ENCODE measurements at places on chromosomes 1 and 21.

DNA sequence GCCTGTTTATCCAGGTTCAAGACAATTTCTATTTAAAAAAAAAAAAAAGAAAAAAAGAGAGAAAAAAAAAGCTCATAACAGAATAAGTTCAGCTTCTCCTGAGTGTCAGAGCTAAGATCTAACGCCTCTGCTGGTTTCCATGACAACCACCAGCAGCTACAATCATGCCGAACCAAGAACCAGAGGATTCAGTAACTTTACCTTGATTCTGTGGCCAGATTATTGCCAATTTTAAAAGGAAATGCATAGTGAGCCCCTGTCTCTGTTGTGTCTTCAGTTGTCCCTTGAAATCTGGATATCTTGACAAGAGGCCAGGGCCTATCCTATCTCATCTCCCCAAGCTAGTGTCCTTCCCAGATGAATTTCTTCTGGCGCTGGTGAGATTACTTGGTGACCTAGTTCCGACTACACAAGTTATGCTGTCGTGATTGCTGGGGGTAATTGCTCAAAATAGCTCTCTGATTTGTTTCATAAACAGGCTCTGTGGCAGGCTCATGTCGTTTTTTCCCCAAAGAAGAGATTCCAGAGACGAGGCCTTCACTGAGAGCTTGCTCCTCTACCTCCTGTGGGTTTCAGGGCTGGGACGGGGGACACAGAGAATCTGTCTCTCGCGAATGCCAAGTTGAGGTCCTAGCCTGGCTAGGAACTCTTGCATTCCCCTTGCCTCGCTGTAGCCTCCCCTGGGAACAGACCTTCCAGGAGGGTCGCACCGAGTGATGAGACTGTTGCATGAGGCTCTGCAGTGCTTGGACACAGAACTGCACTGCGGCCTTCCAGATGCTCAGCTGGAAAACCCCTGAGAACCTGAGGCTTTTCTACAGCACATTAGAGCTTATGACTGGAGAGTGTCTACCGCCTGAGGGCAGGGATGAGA lies 32.4 kb upstream of the SCCPDH start:
- DNase-seq = no peak

GRCh38 chr1:152962876-152963415 lies 7.5 kb upstream of the SPRR4 start:
- DNase-seq = no peak

DNA sequence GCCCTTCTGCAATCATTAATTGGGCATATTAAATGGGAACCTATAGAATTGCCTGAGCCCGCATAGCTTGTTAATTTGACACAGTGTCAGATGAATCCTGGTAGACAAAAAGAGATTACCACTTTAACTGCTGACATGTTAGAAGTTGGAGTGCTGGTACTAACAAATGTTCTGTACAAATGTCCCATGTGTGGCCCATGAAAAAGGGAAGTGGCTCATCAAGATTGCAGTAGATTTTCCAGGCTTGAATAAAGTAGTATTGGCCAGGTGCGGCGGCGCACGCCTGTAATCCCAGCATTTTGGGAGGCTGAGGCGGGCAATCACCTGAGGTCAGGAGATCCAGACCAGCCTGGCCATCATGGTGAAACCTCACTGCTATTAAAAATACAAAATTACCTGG lies 45.6 kb downstream of the GNPAT start:
- no peak for DNase-seq

DNA sequence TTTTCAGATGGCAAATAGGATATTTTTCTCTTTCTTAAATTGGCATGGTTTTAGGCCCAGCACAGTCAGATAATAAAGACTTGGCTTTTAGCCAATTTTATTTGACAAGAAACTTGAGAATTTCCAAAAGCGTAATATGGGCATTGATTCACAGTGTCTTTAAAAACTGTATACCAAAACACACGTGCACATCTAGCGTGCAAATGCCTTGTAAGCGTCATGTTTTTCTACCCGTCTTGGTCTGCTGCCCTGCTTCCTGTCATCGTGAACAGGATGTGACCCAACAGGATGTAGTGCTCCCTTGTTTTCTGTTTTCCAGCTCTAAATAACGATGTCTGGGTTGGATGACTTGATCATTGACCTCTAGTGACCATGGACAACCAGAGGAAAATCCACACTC lies 24.7 kb upstream of the SLC44A3 start:
- DNase-seq = no peak

DNA sequence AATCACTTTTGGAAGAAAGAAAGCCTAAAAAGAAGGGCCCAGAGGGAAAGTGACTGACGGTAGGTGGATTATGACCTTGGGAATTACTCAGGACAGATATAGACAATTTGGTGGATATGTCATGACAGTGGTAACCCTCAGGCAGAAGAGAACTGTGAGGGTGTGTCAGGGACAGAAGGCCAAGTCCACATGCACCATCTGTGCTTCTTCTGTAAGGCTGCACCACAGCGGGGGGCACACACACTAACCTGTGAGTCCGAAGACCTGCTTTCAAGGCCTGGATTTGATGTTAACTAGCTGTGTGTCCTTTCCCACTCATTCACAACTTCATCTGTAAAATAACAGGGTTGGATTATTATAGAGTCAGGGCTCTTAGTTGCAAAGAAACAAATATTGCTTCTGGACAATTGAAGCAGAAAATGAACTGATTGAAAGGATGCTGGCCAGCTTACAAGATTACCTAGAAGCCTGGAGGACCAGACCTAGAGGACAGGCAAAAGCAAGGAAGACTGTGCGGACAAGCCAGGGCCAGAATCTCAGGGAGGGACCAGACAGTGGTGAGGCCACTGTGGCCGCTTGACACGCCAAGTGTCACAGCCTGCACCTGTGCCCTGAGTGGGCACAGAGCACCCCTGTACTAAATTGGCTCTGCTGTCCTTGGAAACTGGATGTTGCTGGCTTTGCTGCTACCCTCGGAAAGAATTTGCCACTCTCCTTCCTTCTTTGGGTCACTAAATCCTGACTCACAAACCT lies 34.7 kb upstream of the USP24 start:
- DNase-seq = no peak

GRCh38 chr1:217089361-217090014 lies 366.3 kb upstream of the ESRRG start:
- DNase-seq = no peak

Measured in stimulated activated naive CD4-positive, alpha-beta T cell treated with Interleukin-2 at 50 U/mL for 16 hours (primary cell).